ENCODE measurements at places on chromosomes 16 and 17.

- no peak for DNase-seq
Measured at GRCh38 chr16:20084624-20085226, 11.0 kb upstream of the GPR139 start.

- DNase-seq = peak; percentile 42
Measured at GRCh38 chr17:73998653-73999645, 204.5 kb upstream of the RPL38 start.

- no peak for DNase-seq
Measured at GRCh38 chr16:80082906-80083305, 457.9 kb upstream of the DYNLRB2 start.

DNA sequence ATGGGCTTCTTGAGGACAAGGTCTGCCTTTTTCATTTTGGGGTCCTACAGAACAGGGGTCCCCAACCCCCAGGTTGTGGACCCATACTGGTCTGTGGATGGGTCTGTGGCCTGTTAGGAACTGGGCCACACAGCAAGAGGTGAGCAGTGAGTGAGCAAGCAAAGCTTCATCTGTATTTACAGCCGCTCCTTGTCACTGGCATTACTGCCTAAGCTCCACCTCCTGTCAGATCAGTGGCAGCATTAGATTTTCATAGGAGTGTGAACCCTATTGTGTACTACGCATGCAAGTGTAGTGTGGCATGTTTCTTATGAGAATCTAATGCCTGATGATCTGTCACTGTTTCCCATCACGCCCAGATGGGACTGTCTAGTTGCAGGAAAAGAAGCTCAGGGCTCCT, 33.9 kb downstream of the ERN1 start:
- DNase-seq = no peak

- no peak for DNase-seq
Measured at GRCh38 chr16:87694441-87695125, 71.2 kb downstream of the KLHDC4 start.

DNA sequence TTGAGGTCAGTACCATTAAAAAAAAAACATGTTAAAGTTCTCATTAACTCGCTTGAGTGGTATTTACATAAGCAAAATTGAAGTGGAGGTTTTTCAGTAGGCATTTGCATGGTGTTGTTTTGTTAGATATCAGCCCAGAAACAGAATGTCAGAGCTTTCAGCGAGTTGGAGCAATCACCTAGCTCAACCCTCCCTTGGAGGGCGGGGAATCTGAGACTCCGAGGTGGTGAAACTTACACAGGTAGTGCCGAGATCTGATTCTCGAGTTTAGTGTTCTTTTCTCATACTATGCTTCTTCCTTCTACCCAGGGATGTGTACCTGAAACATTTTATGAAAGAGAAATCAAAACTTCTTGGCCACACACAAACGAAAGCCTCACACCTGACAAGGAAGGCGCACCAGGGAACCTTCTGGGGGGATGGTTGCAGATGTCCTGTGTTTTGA, 6.6 kb downstream of the SEC14L1 start:
- DNase-seq = no peak

GRCh38 chr17:43599835-43600234, 53.7 kb upstream of the ETV4 start:
- peak; percentile 93 for DNase-seq

DNA sequence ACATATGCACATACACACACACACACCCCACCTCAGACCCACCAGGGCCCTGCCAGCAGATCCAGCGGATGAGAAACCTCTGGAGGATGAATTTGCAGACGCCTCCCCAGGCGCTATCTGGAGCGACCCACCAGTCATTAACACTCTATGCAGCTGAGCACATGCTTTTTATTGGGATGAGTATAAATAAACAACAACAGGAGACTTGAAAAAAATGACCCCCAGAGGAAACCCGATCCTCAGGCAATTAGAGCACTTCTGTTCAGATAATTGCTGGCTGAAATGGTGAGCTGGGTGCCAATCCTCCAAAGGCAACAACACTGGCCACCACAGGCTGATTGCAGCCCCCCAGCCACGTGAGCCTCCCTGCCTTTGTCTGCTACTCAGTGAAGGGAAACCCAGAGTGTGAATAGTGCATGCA, 32.9 kb downstream of the DYNLRB2 start:
- DNase-seq = no peak

DNA sequence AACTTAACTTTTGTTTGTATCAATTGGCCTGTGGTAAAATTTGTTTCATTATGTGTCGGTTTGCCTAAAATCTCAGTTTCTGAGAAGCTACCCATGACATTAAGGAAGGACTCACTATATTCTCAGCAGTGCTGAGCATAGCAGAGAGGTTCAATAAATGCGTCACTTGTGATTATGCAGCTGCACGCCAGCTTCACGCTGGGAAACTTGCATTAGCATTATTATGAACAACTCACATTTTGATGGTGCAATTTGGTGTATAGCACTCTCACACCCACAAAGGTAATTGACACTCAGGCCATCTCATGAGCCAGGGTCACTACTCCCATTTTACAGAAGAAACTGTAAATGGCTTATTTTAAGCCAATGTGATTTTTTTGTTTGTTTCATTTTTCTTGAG, 80.6 kb upstream of the SALL1 start:
- no peak for DNase-seq

DNA sequence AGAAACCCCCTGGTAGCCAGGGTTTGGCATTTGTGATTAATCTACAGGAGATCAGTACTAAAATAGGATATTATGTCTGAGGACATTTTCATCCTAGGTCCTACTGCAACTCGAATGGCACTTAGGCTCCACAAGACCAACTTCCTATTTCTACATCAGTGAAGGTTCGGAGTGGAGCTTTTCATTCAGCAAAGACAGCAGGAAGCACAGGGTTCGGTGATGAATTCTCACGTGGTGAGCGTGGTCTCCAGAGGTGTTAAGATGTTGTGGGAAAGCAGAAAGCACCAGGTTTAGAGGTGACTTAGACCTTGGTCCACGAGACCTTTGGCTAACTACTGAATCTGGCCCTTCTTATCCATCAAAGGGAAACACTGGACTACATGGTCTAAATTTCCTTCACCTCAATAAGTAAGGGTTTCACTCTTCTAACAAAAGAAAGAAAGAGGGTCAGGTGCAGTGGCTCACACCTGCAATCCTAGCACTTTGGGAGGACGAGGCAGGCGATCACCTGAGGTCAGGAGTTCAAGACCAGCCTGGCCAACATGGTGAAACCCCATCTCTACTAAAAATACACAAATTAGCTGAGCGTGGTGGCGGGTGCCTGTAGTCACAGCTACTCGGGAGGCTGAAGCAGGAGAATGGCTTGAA, 13.9 kb upstream of the HELZ start:
- no peak for DNase-seq

GRCh38 chr16:22685459-22685830, 128.5 kb upstream of the HS3ST2 start:
- DNase-seq = peak; percentile 29

DNA sequence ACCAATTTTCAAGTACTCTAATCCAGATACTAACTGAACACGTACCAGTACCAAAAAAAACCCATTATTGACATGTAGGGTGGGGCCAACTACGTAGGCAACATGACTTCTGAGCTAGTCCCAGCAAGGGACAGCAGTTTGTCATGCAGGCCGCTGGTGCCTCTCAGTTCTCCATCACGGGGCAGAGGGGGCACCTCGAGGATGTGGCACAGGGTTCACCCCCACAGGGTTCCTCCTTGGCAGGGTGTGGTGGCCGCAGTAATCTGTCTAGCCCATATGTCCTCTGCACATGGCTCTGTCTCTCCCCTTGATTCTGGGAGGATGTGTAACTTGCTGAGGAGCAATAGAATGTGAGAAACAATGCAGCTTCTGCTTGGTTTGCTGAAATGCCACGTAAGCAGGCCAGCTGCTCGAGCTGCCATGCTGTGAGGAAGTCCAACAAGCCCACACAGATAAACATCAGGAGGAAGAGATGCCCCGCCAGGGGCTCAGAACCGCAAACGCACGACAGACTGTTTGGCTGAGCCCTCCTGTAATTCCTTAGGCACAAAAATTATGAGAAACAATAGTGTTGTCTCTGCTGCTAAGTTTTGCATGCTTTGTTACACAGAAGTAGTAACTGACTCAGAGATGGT, 62.4 kb downstream of the NT5M start:
- DNase-seq = no peak

DNA sequence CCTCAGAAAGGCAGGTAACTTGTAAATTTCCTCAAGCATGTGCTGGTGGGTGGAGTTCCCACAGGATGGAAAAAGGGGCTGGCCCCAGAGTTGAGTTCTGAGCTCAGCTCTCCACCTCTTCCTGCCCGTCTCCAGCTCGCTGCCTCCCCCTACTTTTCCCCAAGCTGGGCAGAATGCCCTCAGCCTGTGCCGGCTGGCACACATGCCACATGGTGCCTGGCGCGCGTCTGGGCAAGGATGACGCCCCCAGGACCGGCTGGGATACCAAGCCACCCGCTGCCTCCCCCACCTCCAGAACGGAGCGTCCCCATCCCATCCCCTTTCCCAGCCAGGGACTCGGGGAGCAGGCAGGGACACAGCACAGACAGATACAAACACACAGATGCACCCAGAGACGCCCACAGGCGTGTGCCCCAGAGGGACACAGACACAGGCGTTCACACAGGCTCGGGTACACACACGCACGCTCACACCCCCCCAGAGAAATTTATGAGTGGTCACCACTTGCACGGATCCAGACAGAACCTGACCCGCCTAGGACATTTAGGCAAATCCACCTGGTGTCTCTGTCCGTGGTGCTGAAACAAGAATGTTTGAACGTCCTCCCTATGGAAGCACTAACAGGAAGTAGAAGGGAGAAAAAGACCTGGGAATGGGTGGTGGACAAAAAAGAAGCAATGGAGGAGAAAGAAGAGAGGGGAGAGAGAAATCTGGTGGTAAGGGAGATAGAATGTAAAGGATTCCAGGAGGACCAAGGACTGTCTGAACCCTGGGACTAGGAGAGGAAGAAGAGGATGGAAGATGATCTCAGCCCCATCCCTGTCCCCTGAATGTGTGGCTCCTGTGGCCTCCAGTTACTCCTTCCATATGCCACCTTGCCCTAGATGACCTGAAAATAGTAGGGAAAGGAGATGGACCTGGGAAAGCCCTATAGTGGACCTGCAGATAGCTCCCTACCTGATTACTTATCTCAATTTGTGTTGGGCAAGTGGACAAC, 15.5 kb downstream of the NEUROD2 start:
- DNase-seq = peak; percentile 49

- DNase-seq = no peak
Measured at GRCh38 chr17:50440172-50440837, 14.3 kb downstream of the ACSF2 start.

- DNase-seq = peak; percentile 69
Measured at GRCh38 chr17:11986942-11987329, 10.3 kb downstream of the ZNF18 start.

DNA sequence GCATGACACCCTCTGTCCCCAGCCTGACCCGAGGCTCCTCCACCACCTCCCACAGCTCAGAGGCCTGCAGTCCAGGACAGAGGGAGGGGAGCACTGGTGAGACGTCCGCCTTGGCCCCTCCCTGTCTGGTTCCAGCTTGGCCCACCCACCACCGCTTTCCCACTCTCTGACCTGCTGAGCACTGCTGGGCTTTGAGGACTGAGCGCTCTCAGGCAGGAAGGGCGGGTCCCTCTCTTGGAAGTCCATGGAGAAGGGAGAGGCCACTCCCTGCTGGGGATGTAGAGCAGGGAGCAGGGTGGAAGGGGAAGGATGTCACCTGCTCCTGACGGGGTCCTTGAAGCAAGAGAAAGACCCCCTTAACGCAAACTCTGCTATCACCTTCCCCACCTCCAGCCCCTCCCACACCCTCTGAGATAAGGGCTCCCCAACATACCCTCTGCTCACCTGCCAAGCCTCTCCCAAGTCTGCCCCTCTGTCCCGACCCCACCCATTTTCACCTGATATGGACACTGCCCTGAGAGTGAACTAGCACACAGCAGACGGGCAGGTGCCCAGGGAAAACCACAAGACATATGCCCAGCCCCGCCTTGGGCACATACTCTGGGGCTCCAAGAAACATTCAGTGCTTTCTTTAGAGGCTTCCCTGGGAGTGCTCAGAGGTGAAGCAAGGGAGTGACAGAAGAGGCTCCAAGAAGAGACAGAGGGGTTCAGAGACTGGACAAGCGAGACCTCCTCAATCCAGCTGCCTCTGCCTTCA, 1.4 kb downstream of the OSBPL7 start:
- no peak for DNase-seq

GRCh38 chr16:27311448-27311830, 2.3 kb upstream of the IL4R start:
- DNase-seq = peak; percentile 57

- DNase-seq = no peak
Measured at GRCh38 chr16:8673611-8674412, 605 bp upstream of the ABAT start.

DNA sequence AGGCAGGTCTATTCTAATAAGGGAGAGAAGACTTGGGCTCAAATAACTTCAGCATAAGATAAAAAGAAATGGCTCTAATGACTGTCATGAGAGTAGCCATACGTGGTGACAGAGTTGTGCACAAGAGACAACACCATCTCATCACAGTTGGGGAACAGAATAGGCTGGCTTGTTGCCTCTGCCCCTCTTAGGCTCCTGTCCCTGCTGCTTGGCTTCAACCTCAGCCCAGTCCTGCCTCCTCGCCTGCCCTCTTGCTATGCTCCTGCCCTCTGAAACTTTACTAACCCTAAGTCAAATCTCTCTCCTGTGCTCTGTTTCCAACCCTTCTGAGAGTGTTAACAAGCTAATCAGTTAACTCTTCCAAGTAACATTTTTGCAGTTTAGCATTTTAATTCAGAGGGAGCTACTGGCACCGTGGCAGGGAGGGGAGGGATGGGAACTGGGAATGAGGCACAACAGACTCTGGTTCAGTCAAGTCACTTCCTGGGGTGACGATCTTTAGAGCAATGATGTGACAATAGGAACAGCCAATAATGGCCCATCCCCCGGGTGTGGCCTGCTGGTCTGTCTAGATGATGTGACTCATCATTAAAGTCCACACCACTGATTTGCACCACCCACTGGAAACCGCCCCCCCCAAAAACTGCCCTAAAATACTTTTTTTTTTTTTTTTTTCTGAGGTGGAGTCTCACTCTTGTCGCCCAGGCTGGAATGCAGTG, 35.5 kb downstream of the DNAH17 start:
- peak; percentile 52 for DNase-seq

DNA sequence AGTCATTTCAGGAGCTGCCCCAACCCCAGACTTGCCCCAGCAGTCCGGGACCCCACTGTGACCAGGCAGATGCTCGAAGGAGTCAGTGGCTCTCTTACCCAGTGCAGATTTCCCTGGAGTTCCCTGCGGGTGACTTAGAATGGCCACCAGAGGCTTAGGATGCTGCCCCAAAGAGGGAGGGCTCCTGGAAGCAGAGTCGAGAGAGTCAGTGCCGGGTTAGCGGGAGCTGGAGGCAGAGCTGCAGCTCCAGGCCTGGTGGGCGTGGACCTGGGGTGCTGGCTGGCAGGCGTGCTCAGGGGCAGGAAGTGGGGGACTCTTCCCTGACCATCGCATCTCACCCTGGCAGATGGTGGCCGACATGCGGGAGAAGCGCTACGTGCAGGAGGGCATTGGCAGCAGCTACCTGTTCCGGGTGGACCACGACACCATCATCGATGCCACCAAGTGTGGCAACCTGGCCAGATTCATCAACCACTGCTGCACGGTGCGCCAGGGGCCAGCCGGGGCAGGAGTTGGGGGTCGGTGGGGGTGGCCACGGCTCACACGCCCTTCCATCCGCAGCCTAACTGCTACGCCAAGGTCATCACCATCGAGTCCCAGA, 1.6 kb upstream of the HSD3B7 start:
- peak; percentile 34 for DNase-seq

All from GM23248 (cell line).